ENCODE measurements at places on chromosomes 4 and X.
A peak's percentile ranks its signal among the peaks of the same experiment; 100 is the strongest.

- DNase-seq = no peak
Observed at GRCh38 chr4:88675543-88675942, 22.1 kb downstream of the NAP1L5 start.

GRCh38 chr4:18847249-18847890 is 825.8 kb upstream of the LCORL start:
- DNase-seq = no peak

GRCh38 chr4:129144755-129145206 is 48.8 kb downstream of the C4orf33 start:
- no peak for DNase-seq

DNA sequence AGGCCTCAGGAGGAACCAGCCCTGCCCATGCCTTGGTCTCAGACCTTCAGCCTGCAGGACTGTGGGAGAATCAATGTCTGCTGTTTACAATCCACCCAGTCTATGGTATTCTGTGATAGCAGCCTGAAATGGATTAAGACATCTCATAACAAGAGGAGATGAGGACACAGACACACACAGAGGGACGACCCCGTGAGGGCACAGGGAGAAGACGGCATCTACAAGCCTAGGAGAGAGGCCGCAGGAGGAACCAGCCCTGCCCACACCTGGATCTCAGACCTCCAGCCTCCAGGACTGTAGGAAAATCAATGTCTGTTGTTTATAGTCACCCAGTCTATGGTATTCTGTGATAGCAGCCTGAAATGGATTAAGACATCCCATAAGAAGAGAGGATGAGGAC is 3.3 kb downstream of the SLC25A6 start:
- peak; percentile 0 for DNase-seq

DNA sequence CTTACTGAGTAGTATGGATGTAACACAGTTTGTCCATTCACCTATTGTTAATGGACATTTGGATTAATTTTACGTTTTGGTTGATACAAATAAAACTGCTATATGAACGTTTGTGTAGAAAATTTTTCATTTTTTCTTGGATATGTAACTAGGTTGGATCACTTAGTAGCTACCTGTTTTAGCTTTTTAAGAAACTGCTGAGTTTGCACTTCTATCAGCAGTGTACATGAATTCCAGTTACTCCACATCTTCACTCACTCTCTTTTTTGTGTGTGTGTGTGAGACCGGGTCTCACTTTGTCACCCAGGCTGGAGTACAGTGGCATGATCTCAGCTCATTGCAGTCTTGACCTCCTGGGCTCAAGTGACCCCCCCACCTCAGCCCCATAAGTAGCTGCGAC is 15.4 kb downstream of the LARP1B start:
- DNase-seq = no peak

- DNase-seq = no peak
Observed at GRCh38 chr4:160141206-160141605, 1038.3 kb downstream of the RAPGEF2 start.

- DNase-seq = no peak
Observed at GRCh38 chrX:94961730-94962129, 1287.7 kb downstream of the FAM133A start.

- DNase-seq = peak; percentile 82
Observed at GRCh38 chrX:71909956-71910355, 689 bp upstream of the NHSL2 start.

GRCh38 chr4:153758688-153759406 is 977 bp downstream of the RNF175 start:
- DNase-seq = no peak

DNA sequence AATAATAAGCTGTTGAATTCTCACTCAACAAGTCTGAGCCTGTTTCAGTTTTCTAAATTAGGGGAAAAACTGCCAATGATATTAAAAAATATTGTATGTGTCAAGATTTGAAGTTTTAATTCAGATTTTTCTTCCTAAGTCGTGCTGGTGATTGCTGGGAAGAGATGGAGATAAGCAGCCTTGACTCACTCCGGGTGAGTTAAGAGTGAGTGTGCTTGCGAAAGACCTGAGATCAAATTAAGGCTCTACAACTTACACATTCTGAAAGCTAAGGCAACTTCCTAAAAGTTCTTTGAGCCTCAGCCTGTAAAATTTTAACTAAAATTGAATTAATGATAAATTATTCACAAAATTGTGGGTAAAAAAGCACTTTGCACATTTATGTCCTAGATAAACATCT is 1441.2 kb downstream of the PCDH7 start:
- DNase-seq = no peak

- no peak for DNase-seq
Observed at GRCh38 chr4:38924353-38924752, 56.7 kb downstream of the FAM114A1 start.

DNA sequence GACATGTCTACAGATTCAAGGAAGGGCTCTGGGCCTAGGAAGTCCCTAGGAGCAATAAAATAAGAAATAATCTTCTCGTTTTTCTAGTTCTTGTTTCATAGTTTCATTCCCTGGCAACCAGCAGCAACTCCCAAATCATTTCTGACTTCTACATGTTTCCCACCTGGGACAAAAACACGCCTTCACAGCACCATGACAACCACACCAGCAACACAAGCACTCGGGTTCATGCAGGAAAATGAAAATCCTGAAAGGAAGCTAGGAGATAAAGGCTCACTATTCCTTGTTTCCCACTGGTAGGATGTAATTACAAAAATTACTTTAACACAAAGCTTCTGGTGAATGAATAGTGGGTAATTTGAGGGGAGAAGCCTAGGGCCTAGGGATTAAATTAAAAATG is 158.9 kb downstream of the ADAMTS3 start:
- DNase-seq = no peak

GRCh38 chr4:10639100-10639499 is 45.5 kb downstream of the CLNK start:
- peak; percentile 37 for DNase-seq

- no peak for DNase-seq
Observed at GRCh38 chr4:151403656-151404055, 5.3 kb upstream of the FHIP1A start.

- peak; percentile 55 for DNase-seq
Observed at GRCh38 chr4:10456595-10457254, 501 bp downstream of the ZNF518B start.

DNA sequence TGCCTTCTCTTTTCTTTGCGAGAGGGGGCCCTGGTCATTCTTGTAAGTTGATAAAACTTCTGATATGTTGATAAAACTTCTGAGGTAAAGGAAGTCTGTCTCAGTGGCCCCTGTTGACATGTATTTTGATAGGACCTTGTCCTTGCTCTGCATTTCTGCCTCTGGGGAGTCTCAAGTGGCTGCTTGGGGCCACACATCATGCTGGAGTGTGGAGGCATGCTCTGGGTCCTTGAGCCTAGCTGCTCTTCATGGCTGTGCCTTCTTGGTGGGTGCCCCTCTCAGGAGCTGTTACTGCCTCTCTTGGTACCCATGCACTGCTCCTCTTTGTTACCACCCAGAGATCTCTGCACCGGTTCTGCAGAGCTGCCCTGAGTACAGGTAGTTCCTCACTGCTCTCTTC is 14.2 kb downstream of the NSD2 start:
- DNase-seq = no peak

DNA sequence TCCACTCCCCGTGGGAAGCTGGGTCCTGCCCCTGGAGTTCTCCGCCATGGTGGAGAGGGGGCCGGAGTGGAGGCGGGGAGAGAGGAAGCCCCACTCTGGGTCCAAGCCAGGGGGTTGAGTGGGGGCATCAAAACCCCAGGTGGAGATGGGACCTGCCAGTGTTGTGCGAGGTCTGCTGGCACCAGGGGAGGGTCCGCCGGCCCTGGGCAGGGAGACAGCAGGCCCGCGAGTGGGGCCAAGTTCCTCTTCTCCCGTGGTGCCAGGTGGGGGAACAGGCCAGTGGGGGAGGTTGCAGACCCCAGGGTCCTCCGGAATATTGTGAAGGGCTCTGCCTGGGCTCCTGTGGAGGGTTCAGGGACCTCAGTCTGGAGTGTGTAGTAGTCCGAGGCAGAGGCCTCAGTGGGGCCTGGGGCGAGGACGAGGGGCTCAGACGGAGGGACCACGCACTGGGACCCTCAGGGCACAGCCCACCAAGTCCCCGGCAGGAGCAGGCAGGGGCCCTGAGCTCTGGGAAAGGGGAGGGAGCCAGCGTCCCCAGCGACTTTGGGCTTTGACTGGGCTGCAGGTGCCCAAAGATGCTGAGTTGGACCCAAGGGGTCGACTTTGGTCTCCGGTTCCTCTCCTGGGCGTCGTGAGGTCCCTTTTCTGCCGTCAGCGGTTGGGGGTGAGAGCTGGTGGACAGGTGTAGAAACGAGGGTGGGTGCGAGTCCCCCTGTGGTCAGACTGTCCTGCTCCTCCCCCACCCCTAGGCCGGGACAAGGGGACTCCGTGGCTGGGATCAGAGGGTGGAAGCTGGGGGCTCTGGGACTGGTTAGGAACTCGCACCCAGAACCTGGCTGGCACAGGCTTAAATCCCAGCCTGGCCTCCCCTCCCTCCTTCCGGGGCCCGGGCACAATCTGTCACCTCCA is 43.8 kb upstream of the NKX1-1 start:
- no peak for DNase-seq

GRCh38 chrX:110162131-110162530 is 155.8 kb downstream of the AMMECR1 start:
- DNase-seq = no peak

All from ELF-1 (cell line).